ENCODE measurements at places on chromosomes 6 and 20.

- DNase-seq: no peak
Observed at GRCh38 chr6:38909015-38909730, 139.4 kb upstream of the GLP1R start.

DNA sequence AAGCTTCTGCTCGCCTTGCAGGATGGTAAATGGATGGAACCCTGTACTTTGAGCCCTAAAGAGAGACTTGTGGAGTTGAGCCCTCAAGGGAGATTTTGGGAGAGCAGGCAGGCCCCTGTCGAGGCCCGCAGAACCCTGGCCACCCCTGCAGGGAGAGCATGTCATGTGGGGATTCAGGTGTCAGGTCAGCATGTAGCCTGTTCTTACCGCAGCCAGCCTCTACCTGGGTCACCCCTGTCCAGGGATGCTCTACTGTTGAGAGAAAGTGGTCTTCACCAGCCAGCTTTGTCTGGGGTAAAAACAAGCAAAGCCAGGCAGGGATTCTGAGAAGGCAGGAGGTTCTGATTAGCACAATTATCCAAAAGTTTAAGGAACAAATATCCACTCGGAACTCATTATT is 55.6 kb upstream of the PROKR2 start:
- DNase-seq: no peak

- DNase-seq: no peak
Observed at GRCh38 chr6:25735261-25735660, 19.3 kb upstream of the SLC17A4 start.

- DNase-seq: no peak
Observed at GRCh38 chr6:169803271-169803811, 51.9 kb downstream of the ERMARD start.

- DNase-seq: no peak
Observed at GRCh38 chr20:17875106-17875980, 93.3 kb downstream of the SNX5 start.

- no peak for DNase-seq
Observed at GRCh38 chr6:42217157-42217518, 523 bp downstream of the MRPS10 start.

GRCh38 chr20:10799735-10800134 is 125.9 kb upstream of the JAG1 start:
- DNase-seq: no peak

DNA sequence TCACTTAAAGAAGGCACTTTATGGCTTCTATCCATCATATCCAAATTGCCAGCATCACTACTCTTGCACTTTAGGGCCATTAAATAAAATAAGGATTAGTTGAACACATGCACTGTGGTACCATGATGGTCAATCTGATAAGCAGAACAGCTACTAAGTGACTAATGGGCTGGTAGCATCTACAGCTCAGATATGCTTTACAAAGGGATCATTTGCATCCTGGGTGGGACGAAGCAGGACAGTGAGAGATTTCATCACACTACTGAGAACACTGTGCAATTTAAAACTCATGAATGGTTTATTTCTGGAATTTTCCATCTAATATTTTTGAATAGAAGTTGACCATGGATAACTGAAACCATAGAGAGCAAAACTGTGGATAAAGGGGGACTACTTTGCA is 25.1 kb upstream of the ZSCAN9 start:
- DNase-seq: no peak

DNA sequence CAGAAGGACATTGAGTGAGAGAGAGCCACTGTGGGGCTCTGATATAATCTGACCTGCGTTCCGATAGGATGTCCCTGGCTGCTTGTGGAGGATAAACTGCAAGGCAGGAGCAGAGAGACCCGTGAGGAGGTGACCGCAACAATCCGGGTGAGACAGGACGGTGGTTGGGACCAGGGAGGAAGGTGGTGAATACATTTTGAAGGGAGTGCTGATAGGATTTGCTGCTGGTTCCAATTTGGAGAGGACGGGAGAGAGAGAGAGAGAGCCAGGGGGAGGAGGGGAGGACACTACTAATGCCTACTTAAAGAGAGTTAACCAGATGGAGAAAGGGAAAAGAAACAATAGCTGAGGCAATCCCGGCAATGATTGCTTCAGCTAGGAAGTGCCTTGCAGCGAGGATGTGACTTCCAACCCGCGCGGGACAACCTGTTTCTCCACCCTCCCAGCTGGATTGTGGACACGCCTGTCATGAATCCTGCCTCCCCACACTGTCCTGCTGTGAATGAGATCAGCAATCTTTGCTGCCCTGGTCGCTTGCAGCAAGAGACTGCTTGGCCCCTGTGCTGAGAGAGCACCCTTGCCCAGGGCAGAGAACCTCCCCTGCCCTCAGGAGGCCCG is 199.0 kb upstream of the KCNG1 start:
- DNase-seq: no peak

GRCh38 chr6:129874837-129875236 is 13.7 kb upstream of the TMEM244 start:
- no peak for DNase-seq

Measured in activated T-cell treated with anti-CD3 and anti-CD28 coated beads for 4 hours (primary cell).